ENCODE measurements at places on chromosomes 12 and 14.
A peak's percentile ranks its signal among the peaks of the same experiment; 100 is the strongest.

DNA sequence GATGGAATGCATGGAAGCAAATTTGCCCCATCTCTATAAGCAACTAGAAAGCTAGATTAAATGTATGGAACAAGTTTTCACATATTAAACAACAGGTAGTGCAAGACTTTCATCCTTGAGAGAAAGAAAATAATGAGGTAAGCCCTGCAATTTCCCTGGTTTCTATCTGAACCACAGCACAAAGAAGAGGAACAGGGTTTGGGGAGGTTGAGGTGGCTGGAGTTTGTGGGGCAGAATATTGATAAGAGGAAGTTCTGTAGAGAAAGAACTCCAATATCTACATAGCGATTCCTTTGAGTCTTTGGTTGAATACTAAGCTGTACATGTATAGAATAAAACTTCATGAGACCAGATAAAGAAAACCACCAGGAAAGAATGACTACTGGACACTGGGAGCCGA, 96.3 kb upstream of the CCND2 start:
- no peak for DNase-seq

GRCh38 chr12:47813511-47814196, 6.0 kb downstream of the HDAC7 start:
- no peak for DNase-seq

DNA sequence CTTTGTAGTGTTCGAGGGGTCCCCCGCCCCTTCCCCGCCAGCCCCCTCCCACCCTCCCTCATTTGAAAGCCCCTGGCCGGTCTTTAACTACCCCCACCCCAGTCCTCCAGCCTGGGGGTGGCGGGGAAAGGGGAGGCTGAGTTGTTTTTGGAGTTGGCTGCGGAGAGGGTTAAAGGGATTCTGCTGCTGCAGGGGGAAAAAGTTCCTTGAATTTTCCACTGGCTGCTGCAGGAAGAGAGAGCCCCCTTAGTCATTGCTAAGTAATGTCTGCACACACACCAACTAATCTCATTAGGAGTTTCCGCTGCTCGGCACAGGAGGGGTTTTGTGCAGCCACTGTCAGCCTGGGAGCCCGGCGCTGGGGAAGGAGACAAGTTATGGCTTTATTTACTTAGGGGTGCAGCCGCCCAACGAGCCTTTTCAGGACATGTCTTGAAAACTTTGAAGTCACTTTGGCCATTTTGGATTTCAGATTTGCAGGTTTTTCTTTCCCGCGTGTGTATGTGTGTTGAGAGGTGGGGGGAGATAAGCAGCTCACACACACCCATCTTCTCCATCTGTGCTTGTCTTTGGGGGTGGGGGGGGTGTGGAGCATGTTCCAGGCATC, 1.8 kb downstream of the ELK3 start:
- peak; percentile 54 for DNase-seq

- no peak for DNase-seq
Observed at GRCh38 chr12:18151036-18151435, 61.0 kb upstream of the RERGL start.

- no peak for DNase-seq
Observed at GRCh38 chr12:64253356-64253755, 31.3 kb upstream of the KICS2 start.

GRCh38 chr12:15146585-15146984, 74.6 kb downstream of the RERG start:
- peak; percentile 6 for DNase-seq

- DNase-seq, result peak; percentile 19
Observed at GRCh38 chr12:19026614-19027488, 102.7 kb upstream of the PLEKHA5 start.

DNA sequence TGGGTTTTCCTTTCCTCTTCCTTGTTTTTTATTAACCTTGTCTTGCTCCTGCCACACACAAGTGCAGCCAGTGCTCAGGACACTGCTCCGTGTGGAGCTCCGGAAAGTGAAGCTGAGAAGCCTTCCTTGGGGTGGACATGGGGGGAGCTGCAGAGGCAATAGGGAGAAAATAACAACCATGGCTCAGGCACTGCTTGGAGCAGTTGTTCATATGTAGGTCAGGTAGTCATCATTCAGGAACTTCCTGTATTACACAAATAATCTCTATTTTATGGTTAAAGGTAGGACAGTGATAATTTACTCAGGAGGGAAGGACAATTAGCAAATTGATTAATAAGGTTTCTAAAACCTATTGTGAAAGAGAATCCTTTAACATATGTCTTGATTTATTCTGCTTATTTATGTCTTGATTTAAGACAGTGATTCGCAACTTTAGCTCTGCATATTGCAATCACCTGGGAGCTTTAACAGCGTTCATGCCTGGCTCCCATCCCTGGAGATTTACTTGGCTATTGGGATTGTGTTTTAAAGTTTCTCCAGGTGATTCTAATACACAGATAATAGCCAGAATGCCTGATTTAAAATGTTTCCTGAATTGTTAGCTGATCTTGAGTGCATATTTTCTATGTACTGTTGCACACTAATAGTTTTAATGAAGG, 92.1 kb downstream of the ETV6 start:
- DNase-seq, result no peak

- DNase-seq, result peak; percentile 61
Observed at GRCh38 chr14:50835280-50835679, 4.3 kb upstream of the NIN start.

GRCh38 chr12:113422030-113422885, at the start of gene SDSL:
SDSL (plus strand) TSS chr12:113422380; CDS start chr12:113427983, 5,603 bp downstream.
- peak; percentile 89 for DNase-seq

DNA sequence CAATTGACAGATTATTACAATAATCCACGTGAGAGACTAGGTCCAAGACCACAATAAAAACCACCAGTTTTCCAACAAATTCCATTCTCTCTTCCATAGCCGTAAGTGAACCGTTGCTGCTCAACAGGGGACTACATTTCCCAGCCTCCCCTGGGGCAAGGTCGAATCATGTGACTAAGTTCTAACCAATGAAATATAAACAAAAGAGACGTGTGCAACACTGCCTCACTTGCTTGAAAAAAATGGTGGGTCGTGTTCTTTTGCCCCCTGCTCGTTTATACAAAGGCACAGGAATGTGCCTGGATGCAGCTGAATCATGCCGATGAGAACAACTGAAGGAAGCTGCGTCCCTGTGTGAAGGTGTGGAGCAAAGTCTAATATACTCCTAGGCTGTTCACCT, 51.1 kb downstream of the HSPB8 start:
- DNase-seq, result peak; percentile 78

DNA sequence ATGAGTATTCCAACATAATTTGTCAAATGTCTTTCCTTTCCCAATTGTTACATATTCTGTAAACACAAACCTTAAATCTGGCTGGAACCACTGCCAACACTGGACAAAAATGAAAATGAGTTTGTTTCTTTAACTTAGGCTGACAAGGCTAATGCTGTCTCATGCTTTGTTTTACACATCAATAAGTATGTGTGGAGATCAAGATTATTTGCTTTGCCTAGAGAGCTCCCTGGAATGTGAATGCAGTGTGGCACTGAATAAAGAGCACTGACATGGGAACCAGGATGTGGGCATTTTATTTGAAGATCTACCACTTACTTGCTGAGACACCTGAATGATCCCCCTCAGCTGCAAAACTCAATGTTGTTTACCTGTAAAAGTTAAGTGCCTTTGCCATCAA, 61.7 kb downstream of the RALGAPA1 start:
- no peak for DNase-seq

GRCh38 chr12:47949441-47950341, 13.7 kb upstream of the TMEM106C start:
- DNase-seq, result peak; percentile 79

- DNase-seq, result no peak
Observed at GRCh38 chr14:31340297-31341063, 79.9 kb downstream of the HEATR5A start.

GRCh38 chr14:36284971-36285595, 35.4 kb downstream of the MBIP start:
- no peak for DNase-seq

DNA sequence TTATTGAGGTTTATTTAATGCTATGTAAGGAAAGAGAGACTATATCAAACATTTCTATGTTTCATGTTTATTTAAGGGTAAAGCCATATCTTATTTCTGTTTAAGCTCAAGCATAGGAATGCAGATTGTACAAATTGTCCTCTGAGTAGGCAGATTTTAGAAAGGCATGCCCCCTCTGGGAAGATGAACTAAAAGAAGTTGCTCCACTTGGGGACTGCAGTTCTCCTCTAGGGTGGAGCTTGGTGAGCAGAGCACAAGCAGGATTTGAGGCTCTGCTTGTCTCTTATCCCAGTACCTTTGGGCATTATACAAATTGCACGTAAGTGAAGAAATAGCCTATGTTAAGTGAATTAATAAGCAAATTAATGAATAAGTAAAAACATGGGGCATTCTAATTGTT, 96.2 kb upstream of the PDE3A start:
- no peak for DNase-seq

DNA sequence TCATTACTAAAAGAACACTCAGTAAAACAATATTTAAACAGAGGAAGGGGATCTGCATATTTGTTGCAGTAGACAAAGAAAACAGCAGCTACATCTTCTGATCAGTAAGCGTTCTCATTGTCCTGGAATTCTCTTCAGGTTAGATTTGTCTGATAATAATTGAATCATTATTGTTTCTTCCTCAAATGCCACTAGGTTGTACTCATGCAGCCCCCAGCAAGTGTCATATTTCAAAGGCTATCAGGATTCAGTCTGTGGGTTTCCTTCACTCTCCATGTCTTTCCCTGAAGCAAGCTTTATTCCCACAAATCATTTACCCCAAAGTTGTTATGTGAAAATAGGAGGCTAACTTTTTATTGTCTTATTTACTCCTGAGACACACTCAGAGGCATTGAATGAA, 14.7 kb downstream of the PIK3C2G start:
- no peak for DNase-seq

DNA sequence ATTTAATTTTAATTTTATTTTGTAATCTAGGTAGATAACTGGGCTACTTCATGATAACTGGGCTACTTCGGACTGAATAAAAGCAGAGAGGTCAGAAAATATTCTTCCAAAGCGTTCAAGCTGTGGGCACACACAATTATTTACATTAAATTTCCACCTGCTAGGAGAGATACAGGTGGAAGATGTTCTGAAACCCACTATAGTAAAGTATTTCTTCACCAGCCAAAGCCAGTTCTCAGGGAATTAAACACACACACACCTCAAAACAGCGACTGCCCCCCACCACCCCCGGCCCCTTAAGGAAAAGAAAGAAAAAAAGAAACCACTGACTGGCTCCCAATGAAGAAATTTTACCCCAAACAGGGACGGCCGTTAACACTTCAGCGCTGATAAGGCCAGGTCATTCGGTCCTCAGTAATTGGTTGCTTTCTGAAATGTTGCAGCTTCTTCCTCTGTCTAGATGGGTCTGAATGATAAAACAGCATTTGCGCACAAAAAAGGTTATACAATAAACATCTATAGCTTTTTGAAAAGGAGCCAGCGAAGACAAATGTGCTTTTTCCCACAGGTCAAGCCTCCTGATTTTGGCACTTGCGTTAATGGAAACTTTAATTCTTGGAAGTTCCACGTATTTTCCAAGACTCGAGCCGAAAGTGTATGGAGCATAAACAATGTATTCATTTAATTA, 771 bp upstream of the KCNJ8 start:
- no peak for DNase-seq

GRCh38 chr12:47651368-47652254, 54.2 kb downstream of the RPAP3 start:
- peak; percentile 71 for DNase-seq

GRCh38 chr14:89283327-89284060, 133.5 kb downstream of the FOXN3 start:
- peak; percentile 48 for DNase-seq

GRCh38 chr12:81021131-81021748, 56.6 kb upstream of the ACSS3 start:
- DNase-seq, result no peak

DNA sequence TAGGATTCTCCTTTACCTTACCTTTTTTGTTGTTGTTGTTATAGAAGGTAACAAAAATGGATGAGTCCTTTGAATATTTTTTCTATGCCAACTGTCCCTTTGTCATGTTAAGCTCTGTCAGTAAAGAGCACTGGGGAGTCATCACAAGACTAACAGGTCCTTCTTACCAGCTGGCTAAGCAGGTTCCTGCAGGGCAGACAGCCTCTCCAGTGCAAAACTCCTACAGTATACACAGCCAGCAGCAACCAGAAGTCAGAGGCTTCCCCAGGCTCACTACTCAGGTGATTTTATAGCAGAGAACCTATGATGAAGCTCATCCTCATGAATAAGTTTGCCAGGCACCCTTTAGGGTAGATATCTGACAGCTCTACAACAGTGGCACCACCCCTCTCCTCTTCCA, 271.1 kb downstream of the RERGL start:
- DNase-seq, result no peak
